Stimulated activated CD8-positive, alpha-beta memory T cell treated with anti-CD3 and anti-CD28 coated beads, Interleukin-7, amount 100 ng/mL, for 1 hour (primary cell): ENCODE measurements at places on chromosomes 12 and 14.

- no peak for DNase-seq
Observed at GRCh38 chr14:74309125-74310022, 6.6 kb upstream of the ABCD4 start.

DNA sequence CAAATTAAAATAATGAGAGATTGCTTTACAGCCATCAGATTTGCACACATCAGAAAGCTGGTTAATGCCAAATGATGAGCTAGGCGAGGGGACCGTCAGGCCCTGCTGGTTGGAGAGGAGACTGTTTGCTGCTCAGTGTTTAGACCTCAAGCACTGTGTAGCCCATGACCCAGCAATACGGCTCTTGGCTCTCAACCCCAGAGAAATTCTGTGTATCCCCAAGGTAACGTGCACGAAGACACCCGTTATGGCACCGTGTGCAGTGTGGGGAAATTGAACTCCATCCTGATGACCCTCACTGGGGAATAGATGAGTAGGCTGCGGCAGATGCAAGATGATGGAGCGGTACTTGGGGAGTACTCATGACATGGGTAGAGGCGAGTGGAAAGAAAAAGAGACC lies 55.7 kb downstream of the EID3 start:
- no peak for DNase-seq

DNA sequence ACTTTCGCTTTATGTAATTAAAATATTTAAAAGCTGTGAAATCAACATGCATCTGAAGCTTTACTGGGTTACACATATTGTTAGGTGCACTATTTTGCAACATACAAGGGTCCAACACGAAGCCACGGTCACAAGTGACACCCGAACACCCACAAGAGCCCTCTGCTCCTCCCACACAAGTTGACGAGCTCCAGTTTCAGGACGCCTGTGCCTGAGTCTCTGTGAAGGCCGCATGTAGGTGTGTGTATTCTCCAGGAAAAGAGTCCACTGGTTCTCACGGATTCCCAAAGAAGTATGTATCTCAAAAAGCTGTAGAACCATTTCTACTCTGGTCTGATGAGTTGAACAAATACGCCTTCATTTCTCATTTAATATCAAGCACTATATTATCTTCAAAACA lies 12.0 kb downstream of the SLC15A4 start:
- DNase-seq, result no peak

DNA sequence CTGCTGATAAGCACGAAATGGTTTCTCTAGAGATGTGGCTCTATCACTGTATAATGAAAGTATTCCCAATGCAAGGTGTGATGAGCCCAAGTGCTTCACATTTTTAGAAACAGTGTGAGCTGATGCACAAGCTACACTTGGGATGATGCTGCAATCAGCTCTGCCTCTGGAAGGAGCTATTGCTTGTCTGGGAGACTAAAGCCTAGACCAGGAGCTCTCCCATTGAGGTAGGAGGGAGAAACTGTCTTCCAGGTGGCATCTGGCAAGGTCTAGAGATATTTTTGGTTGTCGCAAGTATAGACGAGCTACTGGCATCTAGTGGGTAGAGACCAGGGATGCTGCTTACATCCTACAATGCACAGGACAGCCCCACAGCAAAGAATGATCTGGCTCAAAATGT lies 42.0 kb downstream of the HECTD4 start:
- DNase-seq, result no peak

- DNase-seq, result no peak
Observed at GRCh38 chr12:42574851-42575266, 14.7 kb downstream of the PRICKLE1 start.

DNA sequence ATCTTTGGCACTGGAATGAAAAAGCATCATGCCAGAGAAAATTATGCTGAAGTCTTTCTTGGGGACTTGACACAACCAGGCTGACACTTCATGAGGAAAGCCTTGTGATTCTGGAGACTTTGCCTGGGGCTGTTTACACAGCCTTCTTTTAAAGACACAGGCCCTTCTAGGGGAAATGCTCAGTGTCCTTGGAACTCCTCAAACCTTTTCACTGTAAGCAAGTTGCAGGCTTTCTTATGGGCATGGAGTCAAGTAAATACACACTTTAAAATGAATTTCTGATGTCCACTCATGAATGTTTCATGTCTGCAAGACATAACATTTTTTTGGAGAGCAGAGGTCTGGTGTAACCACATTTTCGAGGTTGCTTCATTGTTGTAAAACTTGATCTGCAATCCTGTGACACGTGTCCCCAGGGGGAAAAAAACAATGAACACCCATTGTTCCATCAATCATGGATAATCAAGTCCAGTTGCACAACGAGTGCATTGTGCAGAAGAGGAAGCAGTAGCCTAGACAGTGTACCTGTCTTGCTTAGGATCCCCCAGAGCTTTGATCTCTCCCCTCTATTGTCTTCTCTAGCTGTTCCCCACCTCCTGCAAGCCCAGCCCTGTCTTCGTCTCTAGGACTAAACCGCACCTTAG lies 155.1 kb upstream of the PRICKLE1 start:
- DNase-seq, result no peak

DNA sequence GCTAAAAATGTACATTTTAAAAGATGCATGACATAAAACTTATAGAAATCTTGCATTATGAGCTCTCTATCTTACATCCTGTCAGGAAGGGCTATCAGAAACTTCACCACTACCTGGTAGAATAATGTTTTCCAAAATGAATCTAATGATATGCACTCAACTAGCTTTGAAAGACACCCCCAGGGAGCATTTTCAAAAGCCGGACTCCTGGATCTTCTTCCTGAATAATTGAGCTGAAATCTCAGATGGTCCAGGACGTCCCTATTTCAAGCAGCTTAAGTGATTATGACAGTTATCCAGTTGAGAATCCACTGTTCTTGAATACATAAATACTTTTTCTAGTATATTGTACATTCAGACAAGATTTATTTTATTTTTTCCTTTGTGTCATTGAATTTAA lies 200.6 kb upstream of the MGAT4C start:
- no peak for DNase-seq

GRCh38 chr14:97021571-97022168 lies 224.5 kb downstream of the VRK1 start:
- DNase-seq, result no peak

- DNase-seq, result no peak
Observed at GRCh38 chr12:71605039-71605438, 58.6 kb downstream of the ZFC3H1 start.

DNA sequence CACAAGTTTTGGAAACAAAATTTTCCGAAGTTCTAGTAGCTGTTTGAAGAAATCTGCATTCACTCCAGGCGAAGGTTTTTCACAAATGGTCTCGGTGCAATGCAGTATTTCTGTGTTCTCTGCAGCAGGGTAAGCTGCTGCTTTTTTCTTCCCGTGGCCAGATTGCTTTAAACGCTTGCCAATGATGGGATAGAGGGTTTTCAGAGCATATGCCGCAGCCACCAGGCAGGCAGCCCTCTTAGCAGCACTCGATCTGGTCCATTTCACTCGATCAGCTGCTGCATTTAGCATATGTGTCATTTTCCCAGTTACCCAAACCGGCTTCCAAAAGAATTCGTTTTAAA lies 315 bp downstream of the ABCD2 start:
- no peak for DNase-seq

DNA sequence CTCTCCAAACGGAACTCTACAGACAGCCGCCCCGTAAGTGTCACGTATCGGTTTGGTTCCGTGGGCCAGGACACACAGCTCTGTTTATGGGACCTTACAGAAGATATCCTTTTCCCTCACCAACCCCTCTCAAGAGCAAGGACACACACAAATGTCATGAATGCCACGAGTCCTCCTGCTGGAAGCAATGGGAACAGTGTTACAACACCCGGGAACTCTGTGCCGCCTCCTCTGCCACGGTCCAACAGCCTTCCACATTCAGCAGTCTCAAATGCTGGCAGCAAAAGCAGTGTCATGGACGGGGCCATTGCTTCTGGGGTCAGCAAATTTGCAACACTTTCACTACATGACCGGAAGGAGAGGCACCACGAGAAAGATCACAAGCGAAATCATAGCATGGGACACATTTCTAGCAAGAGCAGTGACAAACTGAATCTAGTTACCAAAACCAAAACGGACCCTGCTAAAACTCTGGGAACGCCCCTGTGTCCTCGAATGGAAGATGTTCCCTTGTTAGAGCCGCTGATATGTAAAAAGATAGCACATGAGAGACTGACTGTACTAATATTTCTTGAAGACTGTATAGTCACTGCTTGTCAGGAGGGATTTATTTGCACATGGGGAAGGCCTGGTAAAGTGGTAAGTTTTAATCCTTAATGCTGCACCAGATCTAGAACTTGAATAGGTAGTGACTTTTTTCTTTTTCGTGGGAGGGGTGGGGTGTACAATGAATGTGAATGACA lies 69.7 kb downstream of the WDR20 start:
- no peak for DNase-seq

DNA sequence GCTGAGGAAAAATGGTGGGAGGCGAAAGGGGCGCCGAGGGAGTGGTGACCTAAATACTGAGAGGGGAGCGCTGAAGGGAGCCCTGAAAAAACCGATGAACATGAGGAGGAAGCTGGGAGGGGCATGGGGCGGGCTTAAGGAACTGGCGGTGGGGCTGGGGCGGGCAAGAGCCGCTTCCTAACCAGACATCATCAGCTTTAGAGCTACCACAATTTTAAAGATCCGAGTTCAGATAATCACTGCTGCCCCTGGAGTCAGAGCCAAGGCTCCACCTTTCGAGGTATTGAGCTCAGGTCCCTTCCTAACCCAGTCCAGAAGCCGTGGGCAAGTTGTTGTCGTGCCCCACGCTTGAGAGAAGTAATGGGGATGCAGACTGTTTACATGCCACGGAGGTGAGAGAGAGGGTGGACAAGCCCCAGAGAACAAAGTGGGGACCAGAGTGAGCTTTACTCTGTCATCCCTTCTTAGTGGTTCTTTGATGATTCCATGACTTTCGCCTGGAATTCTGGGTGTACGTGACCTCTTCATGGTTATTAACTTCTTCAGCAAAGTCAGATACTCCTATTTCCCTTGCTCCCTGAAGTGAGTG lies 393 bp downstream of the ORMDL2 start:
- no peak for DNase-seq

DNA sequence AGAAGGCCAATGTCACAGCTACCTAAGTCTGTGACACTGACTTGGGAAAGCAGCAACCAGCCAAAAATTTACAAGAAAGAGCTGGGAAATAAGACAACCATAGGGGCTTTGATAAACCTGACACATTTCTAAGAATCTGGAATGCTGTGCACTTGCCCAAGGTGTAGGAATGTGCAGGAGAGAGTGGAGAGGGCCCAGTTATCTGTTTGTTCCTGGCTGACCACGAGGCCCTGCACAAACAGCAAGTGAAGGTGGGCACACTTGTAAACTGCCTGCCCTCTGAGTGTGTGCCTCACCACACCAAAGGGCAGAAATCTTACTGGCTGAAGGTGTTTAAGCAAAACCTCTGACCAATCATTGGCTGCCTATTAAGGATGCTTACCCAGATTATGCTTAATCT lies 27.3 kb downstream of the DLK1 start:
- no peak for DNase-seq

DNA sequence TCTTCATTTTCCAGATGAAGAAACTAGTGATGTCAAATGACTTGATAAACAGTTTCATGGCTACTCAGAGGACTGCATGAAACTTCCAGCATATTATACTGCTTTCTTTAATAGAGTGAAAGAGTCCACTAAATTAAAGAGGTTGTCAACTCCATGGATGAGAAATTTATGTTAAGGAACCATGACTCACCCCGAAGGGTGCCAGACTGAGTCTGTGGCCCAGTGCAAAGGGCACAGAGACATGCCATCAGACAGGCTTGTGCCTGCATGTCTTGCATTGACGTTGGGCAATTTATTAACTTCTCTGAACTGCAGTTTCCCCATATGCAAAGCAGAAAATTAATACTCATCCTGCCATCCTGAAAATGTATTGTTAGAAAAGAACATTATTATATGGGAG lies 382.4 kb downstream of the APAF1 start:
- DNase-seq, result no peak
